ENCODE measurements at places on chromosomes 12 and 14. TPM values are rescaled to one million over a fixed set of nuclear protein-coding genes. Genes with fewer than 3 reads are reported as not detected.

The STAC3 gene
- 0.26 TPM for total RNA-seq

The MORN3 gene
- 0.77 TPM for total RNA-seq

The PDZRN4 gene
- not detected for total RNA-seq

The FGD4 gene
- 2.3 TPM for total RNA-seq

The PTPRR gene
- total RNA-seq, result under 0.01 TPM

The CIT gene
- total RNA-seq, result 25.4 TPM

The PTGR2 gene
- 7.2 TPM for total RNA-seq

The CCT2 gene
- 174 TPM for total RNA-seq

The LRRK2 gene
- total RNA-seq, result 10.8 TPM

The TAS2R42 gene
- total RNA-seq, result not detected

The EFS gene
- 12.2 TPM for total RNA-seq

The SYCP3 gene
- total RNA-seq, result 0.26 TPM

The HOXC11 gene
- not detected for total RNA-seq

The EID3 gene
- 18.0 TPM for total RNA-seq

The KRT72 gene
- not detected for total RNA-seq

The GPRC5D gene
- total RNA-seq, result not detected

The STYK1 gene
- total RNA-seq, result not detected

The EML1 gene
- 36.2 TPM for total RNA-seq

The PRH2 gene
- not detected for total RNA-seq

The HVCN1 gene
- 7.4 TPM for total RNA-seq

The CTSG gene
- not detected for total RNA-seq

The TTLL5 gene
- total RNA-seq, result 18.2 TPM

The SOAT2 gene
- not detected for total RNA-seq

The CEBPE gene
- not detected for total RNA-seq

The OR4Q3 gene
- not detected for total RNA-seq

The ADAM21 gene
- total RNA-seq, result 0.66 TPM

The IRF9 gene
- 142 TPM for total RNA-seq

The PLA2G1B gene
- not detected for total RNA-seq

The A2ML1 gene
- not detected for total RNA-seq

The NOS1 gene
- total RNA-seq, result under 0.01 TPM

The CD163 gene
- total RNA-seq, result 0.26 TPM

The DDN gene
- under 0.01 TPM for total RNA-seq

The ADSS1 gene
- 2.3 TPM for total RNA-seq

The HOXC4 gene
- total RNA-seq, result 0.26 TPM

The GAS2L3 gene
- total RNA-seq, result 33.4 TPM

The ESPL1 gene
- total RNA-seq, result 0.26 TPM

The SLC24A4 gene
- not detected for total RNA-seq

The MANSC1 gene
- 1.3 TPM for total RNA-seq

The GYS2 gene
- total RNA-seq, result not detected

The SYT1 gene
- total RNA-seq, result 0.51 TPM

The AICDA gene
- not detected for total RNA-seq

The OR6C74 gene
- not detected for total RNA-seq

The PLEKHG7 gene
- not detected for total RNA-seq

The SLC39A5 gene
- total RNA-seq, result not detected

The STYX gene
- total RNA-seq, result 13.1 TPM

The OR6C2 gene
- not detected for total RNA-seq

Measured in fibroblast of lung (primary cell).